ENCODE measurements at places on chromosomes 7 and 10.
A peak's percentile ranks its signal among the peaks of the same experiment; 100 is the strongest.

DNA sequence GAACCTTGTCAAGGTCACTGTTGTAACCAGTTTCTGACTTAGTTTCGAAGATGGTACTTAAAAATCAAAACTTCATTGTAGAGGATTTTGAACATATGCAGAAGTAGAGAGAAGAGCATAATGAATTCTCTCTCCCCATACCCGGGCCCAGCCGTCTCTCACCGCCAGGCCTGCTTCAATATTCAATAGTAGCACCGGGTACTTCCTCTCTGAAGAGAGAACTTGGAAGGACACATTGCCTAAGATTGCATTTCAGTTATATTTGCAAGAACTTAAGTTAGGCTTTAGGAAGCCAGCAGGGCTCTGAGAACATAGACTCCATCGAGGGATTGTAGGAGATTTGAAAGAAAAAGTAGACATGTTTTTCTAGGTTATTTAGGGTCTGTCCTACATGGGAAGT is 19.1 kb downstream of the LMTK2 start:
- no peak for DNase-seq

DNA sequence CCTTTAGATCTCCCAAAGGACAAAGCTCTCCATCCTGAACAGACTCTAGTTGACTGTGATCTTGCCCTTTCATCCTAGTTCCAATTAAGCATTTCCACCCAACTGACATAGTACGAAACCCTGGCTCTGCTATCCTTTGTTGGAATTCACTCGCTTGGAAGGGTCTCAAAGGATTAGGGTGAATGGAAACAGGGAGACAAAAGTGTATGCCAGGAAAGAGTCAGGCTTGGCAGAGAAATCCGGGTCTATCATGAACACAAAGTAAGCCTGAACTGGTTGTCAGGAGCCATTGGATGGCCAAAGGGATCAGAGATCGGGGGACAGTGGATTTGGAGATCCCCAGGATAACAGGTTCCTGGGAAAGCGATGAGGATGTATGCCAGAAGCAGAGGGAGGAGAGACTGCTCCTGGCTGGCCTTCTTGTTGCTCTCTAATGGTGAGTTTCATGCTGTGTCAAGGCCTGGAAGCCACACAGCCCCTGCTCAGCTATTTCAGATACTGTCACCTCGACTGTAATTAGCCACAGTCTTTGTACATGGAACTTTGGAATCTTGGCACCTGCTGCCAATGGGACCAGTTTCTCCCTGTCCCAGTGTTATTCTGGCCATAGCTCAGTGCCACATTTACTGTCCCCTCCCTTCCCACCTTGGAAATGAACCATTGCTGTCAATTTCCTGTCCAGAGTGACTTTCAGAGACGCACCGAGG is 1168.7 kb upstream of the AUTS2 start:
- DNase-seq, result no peak

GRCh38 chr10:122342293-122343134 is 32.0 kb upstream of the PLEKHA1 start:
- peak; percentile 4 for DNase-seq

GRCh38 chr10:122281751-122282150 is 10.7 kb downstream of the BTBD16 start:
- DNase-seq, result no peak

GRCh38 chr10:6621536-6621935 is 41.5 kb upstream of the PRKCQ start:
- no peak for DNase-seq

GRCh38 chr10:108424656-108425055 is 1260.2 kb upstream of the SORCS1 start:
- DNase-seq, result no peak

DNA sequence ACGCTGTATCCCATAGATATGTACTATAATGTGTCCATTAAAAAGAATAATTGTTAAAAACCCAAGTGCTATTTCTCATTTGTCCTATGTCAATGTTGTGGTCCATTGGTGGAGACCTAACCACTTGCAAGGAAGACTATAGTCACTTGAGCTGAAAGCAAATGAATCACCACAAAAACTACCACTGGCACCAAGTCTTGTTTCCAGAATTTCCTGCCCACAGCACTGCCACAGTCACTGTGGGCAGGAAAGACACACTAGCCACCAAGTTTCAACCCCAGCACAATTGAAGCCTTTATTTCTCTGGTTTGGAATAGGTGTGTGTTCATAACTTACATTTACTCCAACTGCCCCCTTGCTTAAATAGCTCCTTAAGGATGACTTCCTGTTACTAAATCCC is 12.4 kb downstream of the DIP2C start:
- DNase-seq, result no peak

- DNase-seq, result no peak
Measured at GRCh38 chr10:102121739-102122372, 1.7 kb upstream of the LDB1 start.

DNA sequence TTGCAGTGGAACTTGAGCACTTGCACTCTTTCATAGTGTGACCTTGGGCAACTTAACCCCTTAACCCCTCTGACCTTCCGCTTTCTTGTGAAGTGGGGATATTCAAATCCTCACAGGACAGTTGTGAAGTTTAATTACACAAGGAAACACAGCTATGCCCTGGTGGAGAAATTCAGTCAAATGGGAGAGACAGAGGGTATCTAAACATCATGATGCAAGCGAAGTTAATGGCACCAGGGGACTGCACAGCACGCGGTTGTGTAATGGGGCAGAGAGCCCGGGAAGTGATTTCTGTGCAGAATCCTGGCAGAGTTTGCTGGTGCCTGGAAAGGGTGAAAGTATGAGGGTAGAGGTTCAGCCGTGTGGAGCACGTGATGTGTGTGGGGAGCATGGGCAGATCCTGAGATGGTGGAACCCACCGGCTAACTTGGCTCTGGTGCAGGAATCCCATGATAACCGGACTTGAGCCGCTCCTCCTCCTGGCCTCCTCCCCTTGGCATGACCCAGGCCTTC is 51.7 kb downstream of the SNX10 start:
- no peak for DNase-seq

GRCh38 chr10:111076191-111076681 is 593 bp upstream of the ADRA2A start:
- DNase-seq, result peak; percentile 49

DNA sequence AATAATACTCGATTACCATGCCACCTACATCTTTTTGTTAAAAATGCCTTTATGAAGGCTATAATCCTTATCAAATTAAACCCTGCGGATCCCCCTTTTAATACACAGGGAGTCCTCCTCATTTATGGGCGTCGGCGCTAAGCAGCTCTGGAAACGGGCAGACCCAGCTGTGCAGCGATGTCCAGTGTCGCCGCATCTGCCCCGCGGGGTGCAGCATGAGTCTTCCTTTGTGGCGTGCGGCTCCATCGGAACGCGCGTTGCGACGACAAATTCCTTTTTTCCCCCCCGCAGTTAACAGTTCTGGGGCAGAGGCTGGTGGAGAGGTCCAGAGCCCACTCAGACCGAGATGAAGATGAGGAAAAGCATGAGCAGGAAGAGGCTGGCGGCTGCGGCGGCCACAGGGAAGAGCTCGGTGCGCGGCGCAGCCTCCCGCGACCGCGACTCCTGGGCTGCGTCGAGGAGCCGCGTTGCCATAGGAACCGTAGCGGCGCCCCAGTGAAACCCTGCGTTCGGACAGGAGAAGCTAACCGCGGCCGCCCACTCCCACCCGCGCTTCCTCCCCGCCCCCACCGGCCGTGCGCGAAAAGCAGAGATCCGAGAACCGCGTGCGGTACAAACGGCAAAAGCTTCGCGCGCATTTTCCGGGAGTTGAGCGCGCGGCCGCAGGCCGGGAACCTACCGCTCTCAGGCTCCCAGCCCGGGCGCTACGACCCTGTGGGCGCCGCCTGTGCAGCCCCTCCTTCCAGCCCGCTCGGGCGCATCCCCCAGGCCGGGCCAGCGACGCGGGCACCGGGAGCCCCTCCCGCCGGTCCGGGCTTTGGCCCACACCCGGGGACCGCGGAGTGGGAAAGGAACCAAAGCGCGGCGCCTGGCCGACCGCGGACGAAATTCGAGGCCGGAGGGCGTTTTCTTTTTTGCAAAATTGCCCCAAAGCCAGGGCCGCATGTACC is 130.6 kb downstream of the SPAG6 start:
- DNase-seq, result no peak

GRCh38 chr10:72098301-72098835 is 10.0 kb upstream of the SPOCK2 start:
- no peak for DNase-seq

DNA sequence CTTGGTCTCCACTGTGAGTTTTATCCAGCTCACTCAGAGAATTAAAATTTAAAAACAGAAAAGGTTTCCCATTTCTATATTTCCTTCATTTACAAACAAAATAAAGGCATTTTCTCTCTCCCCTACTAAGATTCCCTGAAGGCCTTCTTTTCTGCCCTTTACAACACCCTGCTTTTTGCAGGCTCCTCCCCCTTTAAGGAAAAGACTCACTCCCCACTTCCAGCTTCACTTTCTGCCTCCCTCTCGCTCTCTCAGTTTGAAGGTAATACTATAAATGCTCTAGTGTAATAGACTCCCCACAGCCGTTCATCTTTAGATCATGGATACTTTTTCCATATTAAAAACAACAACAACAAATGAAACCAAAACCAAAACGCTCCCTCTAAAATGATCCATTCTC is 53.3 kb downstream of the CDHR3 start:
- DNase-seq, result no peak

- no peak for DNase-seq
Measured at GRCh38 chr10:61786728-61787127, 114.8 kb upstream of the ARID5B start.

DNA sequence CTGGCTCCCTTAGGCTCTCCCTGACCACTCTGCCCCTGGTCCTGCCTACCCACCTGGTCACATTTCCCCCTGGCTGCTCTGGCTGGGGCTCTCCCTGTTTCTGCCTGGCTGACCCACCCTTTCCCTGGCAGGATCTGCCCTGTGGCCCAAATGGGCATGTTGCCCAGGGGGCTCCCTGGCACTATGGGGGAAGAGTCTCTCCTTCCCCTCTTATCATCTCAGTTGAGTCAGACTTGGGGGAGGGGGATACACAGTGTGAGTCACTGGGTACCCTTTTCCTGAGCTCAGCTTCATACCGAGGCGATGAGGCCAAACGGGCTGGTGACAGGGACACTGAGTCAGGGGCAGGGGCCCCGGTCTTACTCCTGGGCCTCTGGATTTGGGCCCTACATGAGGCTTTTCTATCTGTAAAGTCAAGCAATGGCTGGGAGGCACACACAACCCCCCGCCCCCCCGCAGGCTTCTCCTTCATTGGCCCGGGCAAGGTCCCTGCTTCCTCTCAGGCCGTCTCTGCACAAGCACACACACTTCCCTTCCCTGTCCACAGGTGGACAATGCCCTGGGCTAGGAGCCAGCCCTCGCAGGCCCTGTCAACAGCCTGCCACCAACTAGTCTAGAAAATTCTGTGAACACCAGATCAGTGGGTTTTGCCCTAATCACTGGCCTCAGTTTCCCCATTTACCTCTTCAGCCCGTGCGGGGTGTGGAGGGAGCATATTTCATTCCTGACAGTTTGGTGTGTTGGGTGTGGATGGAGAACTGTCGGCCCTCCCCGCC is 627 bp upstream of the FLNC start:
- no peak for DNase-seq

GRCh38 chr7:14759785-14760184 is 142.8 kb downstream of the DGKB start:
- DNase-seq, result no peak

DNA sequence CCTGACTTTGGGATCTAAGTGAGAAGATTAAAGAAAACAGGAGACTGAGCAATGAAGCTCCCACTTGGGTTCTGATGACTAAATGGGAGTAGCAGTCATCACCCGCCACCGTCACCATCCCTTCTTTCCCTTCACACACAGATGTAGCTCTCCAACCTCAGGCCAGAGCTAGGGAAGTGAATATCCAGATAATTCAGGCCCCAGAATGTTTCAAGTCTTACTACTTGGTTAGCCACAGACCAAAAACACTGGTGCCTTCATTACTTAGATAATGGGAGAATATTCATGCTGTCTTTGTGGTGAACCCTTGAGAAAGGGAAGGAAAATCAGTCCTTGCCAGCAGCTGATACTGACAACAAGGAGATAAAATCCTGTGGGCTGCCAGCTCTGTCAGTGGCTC is 100.7 kb downstream of the OSBPL3 start:
- no peak for DNase-seq

DNA sequence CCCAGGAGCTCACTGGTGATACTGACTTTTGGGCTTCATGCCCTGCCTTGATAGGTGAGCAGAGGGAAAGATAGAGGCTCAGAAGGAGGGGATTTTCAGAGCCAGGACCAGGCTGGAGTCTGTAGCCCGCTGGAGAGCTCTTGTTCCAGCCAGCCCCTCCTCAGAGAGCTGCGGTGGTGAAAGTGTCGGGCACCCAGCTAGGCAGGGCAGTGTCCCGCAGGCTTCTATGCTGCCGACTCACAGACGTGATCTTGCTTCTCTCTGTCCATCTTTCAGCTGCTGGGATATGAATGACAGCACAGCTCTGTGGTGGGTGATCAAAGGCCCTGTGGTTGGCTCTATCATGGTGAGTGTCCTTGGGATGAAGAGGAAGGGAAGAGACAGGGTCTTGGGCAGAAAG is 35.2 kb downstream of the ADCYAP1R1 start:
- DNase-seq, result no peak

DNA sequence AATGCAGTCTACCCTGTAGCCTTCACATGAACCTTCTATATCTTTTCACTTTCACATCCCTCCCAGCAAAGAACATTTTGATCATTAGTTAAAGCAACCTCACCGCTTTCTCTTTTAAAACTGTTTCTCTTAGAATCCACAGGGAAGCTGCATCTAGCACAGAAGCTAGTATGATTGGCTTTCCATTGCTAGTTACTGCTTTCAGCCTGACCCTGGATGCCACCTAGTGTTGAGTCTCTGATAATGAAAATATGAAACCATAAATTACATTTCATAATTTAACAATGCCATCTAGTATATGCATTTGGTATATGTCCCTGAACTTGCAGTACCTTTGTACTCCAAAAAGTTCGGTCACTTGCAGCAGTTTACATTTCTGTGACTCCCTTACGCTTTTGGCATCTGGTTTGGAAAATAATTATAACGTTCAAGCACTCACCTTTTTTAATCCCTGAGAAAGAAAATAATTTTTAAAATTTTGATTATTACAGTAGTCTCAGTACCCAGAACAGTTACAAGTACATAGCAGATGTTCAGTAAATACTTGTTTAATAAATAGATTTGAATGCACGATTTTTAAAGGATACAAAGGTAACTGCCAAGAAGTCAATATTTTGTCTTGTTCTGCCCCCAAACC is 22.7 kb downstream of the CISD1 start:
- peak; percentile 47 for DNase-seq

- DNase-seq, result no peak
Measured at GRCh38 chr10:104253106-104253505, 1.6 kb upstream of the GSTO1 start.

DNA sequence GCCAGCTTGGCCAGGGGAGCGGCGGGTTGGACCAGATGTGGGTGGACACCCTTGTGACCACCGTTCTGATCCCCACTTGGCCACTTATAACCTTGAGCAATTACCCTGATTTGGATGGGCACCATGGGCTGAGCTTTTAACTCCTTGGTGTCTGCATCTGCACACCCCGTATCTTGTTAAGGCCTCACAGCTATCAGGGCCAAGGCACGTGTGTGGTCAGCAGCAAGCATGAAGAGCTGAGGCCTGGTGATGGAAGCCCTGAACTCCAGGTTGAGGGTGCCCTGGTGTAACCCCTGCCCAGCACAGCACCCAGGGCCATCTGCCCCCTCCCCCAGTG is 89.2 kb downstream of the ZMIZ1 start:
- DNase-seq, result no peak

GRCh38 chr10:117374506-117375359 is 507 bp downstream of the PDZD8 start:
- DNase-seq, result no peak

All from NCI-H526 (cell line).